ENCODE measurements at places on chromosomes 11 and 22. TPM values are rescaled to one million over a fixed set of nuclear protein-coding genes. Genes with fewer than 3 reads are reported as not detected.

DNA sequence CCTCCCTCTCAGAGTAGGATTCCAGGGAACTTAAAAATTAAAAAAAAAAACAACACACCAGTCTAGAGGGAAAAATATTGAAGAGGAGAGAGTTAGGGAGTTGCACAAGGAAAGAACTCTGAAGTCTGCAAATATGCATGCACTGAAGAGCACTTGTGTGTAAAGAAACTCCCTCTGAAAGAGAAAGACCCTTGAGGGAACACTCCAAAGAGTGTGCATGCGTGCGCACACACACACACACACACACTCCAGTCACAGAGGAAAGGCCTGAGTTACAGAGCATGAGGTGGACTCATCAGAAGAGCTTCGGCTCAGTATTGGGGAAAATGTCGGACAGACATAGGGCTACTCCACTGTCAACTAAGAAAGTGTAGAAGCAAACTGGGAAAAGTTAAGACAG, 30.1 kb downstream of the GGTLC2 start:
- no peaks in the 10 kb centered on the region for H3K4me1 ChIP-seq
- no peaks in the 10 kb centered on the region for H3K36me3 ChIP-seq
- H3K27me3 ChIP-seq: peaks cover 40% of the 10 kb centered on the region
- no peak for DNase-seq
- H3K27ac ChIP-seq: no peak overlapping the region

DNA sequence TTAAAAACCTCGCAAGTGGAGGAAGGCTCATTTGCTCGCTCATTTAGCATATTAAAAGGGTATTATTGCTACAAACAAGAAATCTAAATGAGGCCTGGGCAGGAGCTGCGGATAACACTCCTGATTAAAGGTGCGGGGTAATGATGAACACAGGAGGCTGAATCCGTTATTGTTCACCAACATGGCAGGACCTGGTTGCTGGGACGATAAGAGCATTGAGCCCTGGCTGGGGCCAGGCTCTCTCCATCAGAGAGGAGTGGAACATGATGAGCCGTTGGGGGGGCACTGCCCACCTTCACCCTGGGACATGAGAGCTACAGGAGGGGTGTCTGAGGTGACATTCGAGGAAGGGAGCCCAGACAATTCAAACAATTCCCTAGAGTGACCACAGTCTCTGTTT, 211.7 kb downstream of the NXPE2 start:
- no peaks in the 10 kb centered on the region for H3K27me3 ChIP-seq
- no peaks in the 10 kb centered on the region for H3K36me3 ChIP-seq
- DNase-seq: no peak
- no peak overlapping the region for H3K27ac ChIP-seq
- no peak overlapping the region for H3K4me3 ChIP-seq

- no peak overlapping the region for H3K27ac ChIP-seq
- H3K27me3 ChIP-seq: no peaks in the 10 kb centered on the region
- H3K4me3 ChIP-seq: no peak overlapping the region
- DNase-seq: no peak
- no peaks in the 10 kb centered on the region for H3K36me3 ChIP-seq
These were observed 145.9 kb upstream of the PITPNB start for GRCh38 chr22:28064920-28065319.

- H3K4me3 ChIP-seq: no peak overlapping the region
- H3K27ac ChIP-seq: no peak overlapping the region
- no peak for DNase-seq
- no peaks in the 10 kb centered on the region for H3K36me3 ChIP-seq
These were observed 21.5 kb upstream of the ETS1 start for GRCh38 chr11:128608746-128609407.

DNA sequence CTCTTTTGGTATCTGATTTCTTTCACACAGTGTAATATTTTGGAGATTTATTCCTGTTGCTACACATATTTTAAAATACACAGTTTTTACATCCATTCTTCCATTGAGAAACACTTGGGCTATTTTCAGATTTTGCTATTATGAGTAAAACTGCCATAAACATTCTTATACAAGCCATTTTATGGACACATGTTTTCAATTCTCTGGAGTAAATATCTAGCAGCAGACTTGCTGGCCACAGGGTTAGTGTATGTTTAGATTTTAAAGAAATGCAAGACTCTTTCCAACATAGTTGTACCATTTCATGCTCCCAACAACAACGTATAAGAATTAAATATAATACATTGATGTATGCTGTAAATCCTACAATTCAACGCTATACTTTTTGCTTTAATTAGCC, 360.8 kb upstream of the PITPNB start:
- H3K27ac ChIP-seq: no peak overlapping the region
- H3K36me3 ChIP-seq: no peaks in the 10 kb centered on the region
- no peaks in the 10 kb centered on the region for H3K4me1 ChIP-seq
- H3K4me3 ChIP-seq: no peak overlapping the region
- no peak for DNase-seq

DNA sequence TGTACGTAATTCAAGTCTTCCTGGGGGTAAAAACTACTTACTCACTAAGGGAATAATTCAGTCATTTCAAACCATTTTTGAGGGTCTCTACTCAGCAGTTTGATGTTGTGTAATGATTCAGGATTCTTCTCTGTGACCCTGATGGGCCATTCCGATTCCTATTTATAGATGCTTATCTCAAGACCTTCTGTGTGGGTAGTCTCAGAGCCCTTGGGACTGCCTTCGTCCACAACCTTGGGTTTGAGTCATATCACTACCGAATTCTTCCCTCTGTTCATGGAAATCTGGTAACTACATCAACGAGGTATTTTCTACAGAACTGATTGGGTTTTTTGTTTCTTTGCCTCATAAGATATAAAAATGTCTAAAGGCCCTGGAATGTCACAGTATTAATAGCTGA, 14.3 kb upstream of the CBX6 start:
- DNase-seq: no peak
- H3K36me3 ChIP-seq: no peaks in the 10 kb centered on the region

Gene JAM3
- total RNA-seq: 0.40 TPM

Gene MAPK8IP2
- 0.47 TPM for total RNA-seq

GRCh38 chr11:78041843-78042440, 18.9 kb upstream of the KCTD14 start:
- H3K27me3 ChIP-seq: no peaks in the 10 kb centered on the region
- H3K27ac ChIP-seq: peak overlapping the region; percentile 25
- no peak overlapping the region for H3K4me3 ChIP-seq
- H3K4me1 ChIP-seq: peaks cover 35% of the 10 kb centered on the region
- no peaks in the 10 kb centered on the region for H3K36me3 ChIP-seq
- DNase-seq: no peak

DNA sequence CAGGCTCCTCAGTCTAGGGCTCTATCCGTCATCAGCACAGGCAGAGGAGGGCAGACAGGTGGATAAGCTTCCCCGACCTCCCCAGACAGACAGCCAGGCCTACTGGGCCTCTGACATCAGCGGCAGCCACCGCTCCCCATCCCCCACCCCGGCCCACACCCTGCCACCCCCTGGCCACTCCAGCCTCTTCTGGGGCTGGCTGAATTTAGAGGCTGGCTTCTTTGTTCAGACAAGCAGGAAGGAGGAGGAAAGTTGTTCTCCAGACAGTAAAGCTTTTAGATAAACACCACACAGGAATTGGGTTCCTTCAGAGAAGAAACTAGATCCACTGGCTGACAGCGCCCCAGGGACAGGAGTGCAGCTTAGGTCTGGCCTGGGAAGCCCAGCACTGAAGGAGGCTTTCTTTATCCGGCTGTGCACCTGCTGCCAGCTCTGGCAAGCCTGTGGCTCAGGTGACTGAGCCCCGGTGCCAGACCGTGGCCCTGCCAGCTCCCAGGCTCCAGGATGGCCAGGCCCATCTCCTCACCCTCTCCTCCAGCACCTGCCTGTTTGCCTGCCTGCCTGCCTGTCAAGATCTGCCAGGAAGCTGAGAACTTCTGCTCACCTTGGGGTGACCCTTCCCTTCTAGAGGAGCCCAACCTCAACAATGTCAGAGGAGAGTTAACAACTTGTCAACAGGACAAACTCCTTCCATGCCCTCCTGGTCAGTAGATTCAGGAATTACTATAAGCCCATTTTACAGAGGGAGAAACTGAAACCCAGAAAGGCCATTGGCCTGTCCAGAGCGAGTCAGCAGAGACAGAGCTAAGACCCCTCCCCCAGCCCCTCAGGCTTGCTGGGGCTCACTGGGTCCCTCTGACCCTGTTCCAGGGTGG, 44.0 kb upstream of the KLHL35 start:
- no peaks in the 10 kb centered on the region for H3K27me3 ChIP-seq
- DNase-seq: peak; percentile 38
- peaks cover 54% of the 10 kb centered on the region for H3K4me1 ChIP-seq
- H3K27ac ChIP-seq: peak overlapping the region; percentile 35

DNA sequence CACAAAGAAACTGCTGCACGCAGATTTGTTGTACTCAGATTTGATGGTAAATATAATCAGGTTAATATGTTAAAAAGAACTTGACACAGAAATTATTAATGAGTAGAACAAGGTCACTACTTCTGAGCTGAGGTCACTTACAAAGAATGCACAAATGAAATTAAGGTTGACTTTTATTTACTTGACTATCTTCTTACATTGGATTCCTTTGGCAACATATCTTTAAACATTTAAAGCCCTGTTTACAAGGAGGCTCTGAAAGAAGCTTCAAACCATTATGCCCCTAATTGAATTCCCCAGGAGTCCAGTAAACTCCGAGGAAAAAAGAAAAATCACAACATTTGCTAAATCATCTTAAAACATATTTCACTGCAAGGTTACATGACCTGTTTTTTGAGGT, 245.5 kb downstream of the SOX6 start:
- H3K27ac ChIP-seq: no peak overlapping the region
- H3K4me1 ChIP-seq: no peaks in the 10 kb centered on the region
- H3K27me3 ChIP-seq: no peaks in the 10 kb centered on the region
- H3K36me3 ChIP-seq: no peaks in the 10 kb centered on the region
- H3K4me3 ChIP-seq: no peak overlapping the region

Gene SHANK2
- total RNA-seq: 0.22 TPM

DNA sequence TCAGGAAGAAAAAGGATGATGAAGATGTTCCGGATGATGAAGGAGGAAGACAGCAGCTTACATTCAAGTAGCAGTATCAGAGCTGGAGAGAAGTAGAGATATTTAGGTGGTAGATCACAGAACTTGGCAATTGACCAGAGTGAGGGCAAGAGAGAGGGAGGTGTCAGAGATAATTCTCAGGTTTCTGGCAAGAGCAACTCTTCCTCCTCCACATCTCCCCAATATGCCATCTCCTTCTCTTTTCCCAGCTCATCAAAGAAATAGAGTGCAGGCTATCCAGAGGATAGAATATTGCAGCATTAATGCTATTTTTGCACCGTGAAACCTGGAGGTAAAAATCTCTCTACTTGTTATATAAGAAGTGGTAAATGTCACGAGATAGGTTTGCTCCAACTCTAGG, 64.9 kb upstream of the OPCML start:
- DNase-seq: no peak
- H3K27me3 ChIP-seq: no peaks in the 10 kb centered on the region
- H3K4me1 ChIP-seq: no peaks in the 10 kb centered on the region
- no peaks in the 10 kb centered on the region for H3K36me3 ChIP-seq

DNA sequence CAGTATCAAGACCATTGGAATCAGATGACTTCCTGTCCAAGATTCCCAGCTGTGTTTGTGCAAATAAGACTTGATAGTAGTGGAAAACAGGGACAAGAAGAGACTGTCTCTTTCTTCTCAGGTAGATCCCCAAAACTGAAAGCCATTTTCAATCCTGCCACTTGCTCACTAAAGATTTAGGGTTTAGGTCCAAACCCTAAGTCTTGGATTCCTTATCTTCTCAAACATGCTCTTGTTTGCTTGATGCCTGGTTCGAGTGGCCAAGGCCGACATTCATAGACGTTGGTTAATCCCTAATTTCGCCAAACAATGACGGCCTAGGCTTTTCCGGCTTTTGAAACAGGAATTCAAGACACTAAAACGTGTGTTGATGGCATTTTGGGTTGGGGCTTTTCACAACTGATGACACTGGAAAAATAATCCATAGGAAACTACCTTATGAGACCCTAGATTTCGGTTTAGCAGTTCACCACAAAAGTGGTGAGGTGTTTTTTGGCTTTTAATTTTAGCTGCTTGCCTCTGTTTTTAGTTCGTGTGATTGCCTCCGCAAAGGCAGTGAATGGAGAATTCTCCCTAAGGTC, 1.0 kb upstream of the GTPBP1 start:
- no peaks in the 10 kb centered on the region for H3K27me3 ChIP-seq
- peaks cover 17% of the 10 kb centered on the region for H3K36me3 ChIP-seq
- H3K4me3 ChIP-seq: peak overlapping the region; percentile 3
- peaks cover 33% of the 10 kb centered on the region for H3K4me1 ChIP-seq
- peak; percentile 34 for DNase-seq

- no peak overlapping the region for H3K4me3 ChIP-seq
- no peak overlapping the region for H3K27ac ChIP-seq
- H3K36me3 ChIP-seq: no peaks in the 10 kb centered on the region
- peaks cover 3% of the 10 kb centered on the region for H3K27me3 ChIP-seq
- H3K4me1 ChIP-seq: no peaks in the 10 kb centered on the region
These were observed 389.5 kb upstream of the B3GAT1 start for GRCh38 chr11:134801570-134801969.

DNA sequence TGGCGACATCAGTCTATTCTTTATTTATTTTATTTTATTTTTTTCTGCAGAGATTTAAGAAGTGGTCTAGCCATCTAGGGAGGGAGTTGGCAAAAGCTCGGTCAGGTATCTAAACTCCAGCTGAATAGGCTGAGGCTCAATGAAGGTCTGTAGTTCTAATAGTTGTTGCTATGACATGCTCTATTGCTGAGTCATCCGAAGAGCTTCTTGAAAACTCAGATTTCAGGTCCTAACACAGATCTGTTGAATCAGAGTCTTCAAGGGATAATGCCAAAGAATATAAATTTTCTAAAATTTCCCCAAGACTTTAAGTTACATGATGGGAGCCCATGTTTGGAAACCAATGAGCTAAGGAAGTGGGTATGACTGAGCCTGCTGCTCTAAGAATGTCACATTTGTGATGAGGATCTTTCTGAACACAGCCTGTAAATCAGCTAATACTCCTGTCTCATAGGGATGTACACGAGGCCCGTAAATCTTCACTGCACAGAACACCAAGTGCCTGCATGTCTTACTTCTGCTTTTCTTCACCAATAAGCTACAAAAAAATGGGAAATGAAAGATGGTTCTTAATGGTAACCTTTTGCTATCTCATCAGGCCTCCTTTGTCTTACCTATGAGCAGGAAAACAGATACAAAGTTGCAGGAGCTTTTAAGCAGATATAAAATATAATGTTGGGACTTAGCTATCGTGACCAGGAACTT, 901.4 kb upstream of the API5 start:
- no peaks in the 10 kb centered on the region for H3K36me3 ChIP-seq
- no peak overlapping the region for H3K4me3 ChIP-seq
- no peak overlapping the region for H3K27ac ChIP-seq
- no peaks in the 10 kb centered on the region for H3K27me3 ChIP-seq
- H3K4me1 ChIP-seq: no peaks in the 10 kb centered on the region

All from K562 (cell line).